ENCODE measurements at places on chromosomes 1 and 21.

DNA sequence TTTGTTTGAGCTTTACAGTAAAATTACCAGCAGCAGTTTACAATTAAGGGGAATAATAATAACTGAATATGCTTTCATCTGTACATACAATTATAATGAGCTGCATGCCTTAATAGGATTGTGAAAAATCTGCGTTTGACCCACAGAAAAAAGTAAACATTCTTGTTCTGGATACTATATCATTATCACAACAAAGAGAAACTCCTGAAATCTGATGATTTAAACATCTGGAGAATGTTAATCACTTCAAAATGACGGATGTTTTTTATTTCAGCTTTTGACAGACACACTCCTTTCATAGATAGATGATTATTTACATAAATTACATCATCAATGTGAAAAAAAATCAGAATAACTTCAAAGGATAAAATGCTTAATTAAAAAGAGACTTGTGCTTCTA lies 58.5 kb downstream of the TYW3 start:
- DNase-seq, result no peak

- DNase-seq, result no peak
These were observed 30.3 kb downstream of the UBR4 start for GRCh38 chr1:19179597-19180264.

DNA sequence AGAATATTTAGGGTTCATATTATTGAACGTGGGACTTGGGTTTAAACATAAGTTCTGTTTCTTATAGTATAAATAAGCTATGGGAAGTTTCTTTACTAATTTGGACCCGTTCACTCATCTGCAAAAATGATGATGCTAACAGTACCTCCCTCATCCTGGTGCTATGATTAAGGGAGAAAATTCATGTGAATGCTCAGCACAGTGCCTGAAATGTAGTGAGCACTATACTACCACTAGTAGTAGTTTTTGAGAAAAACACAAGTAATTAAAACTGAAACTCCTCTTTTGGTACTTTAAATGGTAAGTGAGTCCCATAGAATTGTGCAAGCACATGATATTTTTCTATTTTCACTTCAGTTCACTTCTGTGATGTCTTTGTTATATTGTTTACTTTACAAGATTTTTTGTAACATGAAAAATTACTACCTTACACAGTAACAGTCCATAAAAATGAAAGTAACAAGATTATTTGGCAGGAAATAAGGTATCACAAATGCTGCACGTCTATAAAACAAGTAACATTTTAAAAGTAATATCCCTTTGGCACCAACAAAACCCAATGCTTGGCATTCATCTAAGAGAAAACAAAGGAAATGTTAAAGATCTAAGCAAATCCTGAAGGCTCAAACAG lies 11.3 kb upstream of the PTPRC start:
- DNase-seq, result no peak

DNA sequence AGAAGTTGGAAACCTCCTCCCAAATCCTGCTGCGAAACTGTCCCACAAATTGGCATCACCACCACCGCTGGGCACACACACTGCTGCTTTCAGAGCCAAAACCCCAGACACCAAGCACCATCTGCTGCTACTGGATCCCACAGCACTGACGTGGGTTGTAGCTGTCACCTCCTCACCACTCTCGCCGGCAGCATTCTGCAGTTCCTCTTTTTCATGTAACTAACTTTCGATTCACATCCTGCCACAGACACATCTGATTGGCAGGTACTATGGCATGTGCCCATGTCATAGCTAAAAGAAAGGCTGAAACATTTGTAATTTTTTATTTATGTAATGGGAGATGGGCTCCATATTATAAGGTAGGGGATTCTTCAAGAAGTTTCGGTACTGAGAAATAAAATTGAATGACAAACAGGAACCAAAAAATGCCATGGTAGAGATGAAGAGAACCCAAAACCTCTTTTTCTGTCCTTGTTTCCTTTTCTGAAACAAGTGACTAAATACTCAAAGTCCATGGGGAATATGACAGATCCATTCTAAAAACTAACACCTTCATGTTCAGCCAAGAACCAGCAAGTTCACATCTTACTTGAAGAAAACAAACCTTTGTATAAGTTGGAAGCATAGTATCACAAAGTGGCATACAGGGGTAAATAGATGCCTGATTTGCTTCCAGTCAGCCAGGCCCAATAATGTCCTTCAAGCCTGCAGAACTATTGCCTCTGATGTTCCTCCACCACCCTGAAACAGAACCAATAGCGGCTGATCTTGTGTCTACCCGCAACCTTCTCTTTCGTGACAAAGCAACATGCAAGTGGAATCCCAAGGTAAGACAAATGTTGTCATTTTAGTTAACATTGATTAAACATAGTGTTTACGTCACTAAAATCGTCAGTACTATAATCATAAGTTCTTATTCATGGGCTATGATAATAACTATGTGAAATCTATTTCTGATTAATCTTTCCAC lies 26.6 kb upstream of the RGS13 start:
- no peak for DNase-seq

DNA sequence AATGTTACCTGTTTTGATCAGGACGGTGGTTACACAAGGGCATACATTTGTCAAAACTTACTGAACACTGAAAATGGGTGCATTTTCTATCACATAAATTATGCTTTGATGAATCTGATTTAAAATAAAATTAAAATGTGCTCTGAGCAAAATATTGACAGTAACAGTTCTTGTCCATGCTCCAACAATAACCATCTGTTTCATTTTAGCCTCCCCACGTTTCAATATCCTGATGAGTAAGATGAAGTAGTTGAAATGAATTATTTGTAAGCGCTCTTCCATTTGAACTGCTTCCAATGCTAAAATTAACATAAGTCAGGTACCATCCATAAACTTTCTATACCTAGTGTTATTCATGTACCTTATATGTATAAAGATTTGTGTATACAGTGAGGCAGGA lies 365.4 kb downstream of the LTN1 start:
- DNase-seq, result no peak

GRCh38 chr1:55444667-55445066 lies 229.5 kb upstream of the USP24 start:
- no peak for DNase-seq

DNA sequence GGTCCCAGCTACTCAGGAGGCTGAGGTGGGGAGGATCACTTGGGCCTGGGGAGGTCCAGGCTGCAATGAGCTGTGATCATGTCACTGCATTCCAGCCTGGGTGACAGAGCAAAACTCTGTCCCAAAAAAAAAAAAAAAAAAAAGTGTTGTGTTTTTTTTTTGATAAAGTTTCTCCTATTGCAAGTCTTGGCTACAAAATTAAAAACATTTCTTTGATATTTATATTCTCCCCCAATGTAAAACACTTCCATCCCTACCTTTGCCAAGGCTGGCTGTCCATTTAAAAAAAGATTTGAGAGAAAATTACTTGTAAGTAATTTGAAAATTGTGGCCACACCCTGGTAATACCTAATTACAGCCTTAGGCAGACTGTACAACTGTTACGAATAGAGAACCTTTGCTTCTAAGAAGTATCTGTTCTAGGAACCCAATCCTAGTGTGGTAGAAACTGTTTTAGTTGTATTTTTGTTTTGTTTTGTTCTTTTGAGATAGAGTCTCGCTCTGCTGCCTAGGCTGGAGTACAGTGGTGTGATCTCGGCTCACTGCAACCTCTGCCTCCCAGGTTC lies 11.2 kb downstream of the ZNF436 start:
- DNase-seq, result no peak

DNA sequence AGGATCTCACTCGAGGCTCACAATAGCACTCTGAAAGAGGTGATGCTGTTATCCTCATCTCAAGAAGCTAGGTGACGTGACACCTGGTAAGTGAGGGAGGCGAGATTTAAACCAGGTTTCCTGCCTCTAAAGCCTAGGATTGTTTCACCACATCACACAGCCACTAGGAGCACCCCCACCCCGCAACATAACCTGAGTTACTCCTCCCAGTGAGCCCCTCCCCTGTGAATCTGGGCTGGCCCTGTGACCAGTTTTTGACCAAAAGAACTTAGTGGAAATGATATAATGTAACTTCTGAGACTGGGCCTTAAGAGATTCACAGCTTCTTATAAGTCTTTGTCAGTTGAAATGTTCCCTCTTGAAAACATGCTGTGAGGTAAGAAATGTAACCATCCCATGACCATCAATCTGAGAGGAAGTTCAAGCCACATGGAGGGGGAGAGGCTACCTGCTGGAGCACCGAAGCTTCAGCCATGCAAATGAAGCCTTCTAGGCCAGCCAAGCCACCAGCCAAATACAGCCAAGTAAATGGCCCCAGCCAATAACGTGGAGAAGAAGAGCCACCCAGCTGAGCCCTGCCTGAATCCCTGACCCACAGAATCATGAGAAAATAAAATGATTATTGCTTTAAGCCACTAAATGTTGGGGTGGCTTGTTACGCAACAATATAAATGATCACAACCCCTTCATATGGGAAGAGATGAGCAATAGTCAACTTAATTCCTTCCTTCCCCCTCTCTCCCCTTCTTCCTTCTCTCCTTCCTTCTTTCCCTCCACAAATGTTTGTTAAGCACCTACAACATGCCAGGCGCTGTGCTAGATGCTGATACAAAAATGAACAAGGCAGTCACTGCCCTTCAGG lies 61.0 kb upstream of the FAM20B start:
- no peak for DNase-seq

DNA sequence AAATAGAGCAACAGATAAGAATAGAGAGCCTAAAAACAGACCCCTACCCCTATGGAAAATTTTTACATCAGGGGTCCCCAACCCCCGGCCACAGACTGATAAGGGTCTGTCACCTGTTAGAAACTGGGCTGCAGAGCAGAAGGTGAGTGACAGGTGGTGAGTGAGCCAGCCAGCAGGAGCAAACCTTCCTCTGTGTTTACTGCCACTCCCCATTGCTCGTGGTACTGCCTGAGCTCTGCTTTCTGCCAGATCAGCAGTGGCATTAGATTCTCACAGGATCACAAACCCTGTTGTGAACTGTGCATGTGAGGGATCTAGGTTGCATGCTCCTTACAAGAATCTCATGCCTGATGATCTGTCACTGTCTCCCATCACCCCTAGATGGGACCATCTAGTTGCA lies 174.1 kb downstream of the FOXD2 start:
- DNase-seq, result no peak

DNA sequence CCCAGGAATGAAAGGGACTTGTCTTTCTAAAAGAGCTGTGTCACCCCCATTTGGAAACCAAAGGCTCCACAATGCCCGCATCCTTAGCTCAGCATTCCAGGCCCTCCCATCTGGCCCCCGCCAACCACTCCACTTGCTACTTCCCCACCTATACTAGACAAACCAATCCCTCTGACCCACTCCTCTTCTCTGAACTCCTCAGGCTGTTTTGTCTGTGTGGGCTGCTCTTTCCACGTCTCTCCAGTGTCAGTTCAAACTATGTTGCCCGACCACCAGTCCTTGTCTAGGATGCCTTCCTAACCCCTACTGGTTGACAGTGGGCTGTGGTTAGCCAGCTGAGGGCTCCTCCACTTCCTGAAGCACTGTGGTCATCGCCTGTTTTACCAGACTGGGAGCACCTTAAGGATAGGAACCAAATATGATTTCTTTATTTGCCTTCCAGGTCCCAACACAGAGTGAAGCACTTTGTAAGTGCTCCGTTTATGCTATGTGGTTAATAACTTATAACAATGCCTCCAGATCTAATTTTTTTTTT lies 8.1 kb upstream of the COA7 start:
- no peak for DNase-seq

DNA sequence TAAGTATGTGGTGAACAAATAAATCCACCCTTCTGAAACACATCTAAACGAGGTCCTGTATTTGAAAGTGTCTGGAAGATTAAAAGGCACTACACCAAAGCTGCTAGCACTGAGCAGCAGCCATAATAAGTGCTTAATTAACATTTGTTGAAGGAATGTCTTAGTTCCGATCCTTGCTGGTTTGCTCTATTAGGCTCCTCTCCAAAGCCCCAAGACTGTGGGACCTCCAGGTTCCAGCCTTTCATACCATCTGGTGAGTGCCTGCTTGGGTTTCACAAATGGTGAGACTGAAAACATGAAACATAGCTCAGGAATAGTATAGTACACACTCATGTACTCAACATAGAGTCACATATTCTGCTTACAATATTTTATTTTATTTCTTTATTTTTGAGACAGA lies 640 bp upstream of the CYP2J2 start:
- DNase-seq, result no peak

DNA sequence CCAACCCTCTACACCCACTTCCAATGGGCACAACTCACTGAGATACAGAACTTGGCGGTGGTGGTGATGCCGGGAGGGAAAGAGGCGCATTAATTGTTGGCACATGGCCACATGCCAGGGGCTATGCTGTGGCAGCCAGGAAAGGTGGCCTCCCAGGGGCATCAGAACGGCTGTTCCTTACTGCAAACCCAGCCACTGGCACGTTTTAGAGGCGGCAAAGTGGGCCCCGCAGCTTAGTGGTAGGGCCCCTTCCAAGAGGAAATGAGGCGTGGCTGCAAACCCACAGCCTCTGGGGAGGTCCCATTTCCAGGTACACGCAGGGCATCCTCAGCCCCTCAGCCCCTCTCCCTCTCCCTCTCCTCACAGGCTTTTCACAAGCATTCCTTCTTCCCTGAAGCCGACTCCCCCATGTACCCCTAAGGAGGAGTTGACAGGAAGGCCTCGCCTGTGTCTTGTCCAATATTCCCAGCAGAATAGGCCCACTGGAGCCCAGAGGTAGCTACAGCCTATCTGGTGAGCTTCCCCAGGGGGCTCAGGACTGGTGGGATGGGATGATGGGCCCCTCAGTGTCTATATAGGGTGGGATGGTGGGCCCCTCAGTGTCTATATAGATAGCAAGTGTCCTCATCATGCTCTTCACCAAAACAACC lies 166.2 kb downstream of the CLIC6 start:
- no peak for DNase-seq

GRCh38 chr1:31306278-31306677 lies 9.4 kb downstream of the ZCCHC17 start:
- no peak for DNase-seq

- no peak for DNase-seq
These were observed 21.8 kb downstream of the LRRC3 start for GRCh38 chr21:44477131-44477530.

DNA sequence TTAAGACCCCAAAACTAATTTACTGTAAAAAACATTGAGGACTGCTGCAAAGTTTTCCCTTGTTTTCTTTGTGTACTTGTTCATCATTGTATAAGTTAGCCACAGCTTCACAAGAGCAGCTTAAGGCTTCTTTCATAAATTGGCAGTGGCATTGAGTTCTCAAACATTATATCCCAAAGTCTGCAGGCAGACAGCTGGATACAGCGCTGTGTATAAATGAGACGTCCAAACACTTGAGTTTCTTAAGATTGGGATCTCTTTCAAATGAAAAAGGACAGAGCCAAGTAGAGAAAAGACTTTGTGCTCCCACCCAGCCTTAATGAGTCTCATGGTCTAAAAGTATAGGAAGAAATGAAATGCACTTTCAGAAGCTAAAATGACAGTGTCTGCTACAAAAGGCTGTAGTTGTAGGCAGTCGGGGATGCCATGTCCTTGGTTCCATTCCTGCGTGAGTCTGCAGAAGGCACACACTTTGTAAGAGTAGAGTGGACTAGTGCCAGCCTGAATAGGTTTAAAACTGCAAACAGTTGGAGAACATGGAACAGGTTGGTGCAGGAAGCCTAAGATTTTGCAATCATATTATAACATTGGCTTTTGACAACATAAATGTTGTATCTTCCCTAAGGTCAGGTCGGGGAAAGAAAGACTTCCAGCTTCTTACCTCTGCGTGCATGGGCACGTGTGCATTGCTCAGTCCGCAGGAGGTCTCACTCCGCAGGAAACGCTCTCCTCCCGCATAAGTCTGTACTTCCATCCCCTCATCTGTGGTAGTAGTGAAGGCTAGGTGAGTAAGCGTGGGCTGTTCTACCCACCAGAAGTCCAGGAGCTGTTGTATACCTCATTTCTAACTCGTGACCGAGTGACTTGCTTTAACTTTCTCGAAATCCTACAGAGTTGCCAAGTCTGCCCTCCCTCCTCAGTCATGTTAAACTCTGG lies 94.4 kb downstream of the CD247 start:
- no peak for DNase-seq
